ENCODE measurements at places on chromosomes 11 and 22. TPM values are rescaled to one million over a fixed set of nuclear protein-coding genes. Genes with fewer than 3 reads are reported as not detected.

- DNase-seq, result no peak
These were observed 620 bp downstream of the EFEMP2 start for GRCh38 chr11:65871811-65872548.

- peak; percentile 53 for DNase-seq
These were observed 82.3 kb upstream of the EED start for GRCh38 chr11:86162239-86162638.

- DNase-seq, result no peak
These were observed 89.6 kb downstream of the ISX start for GRCh38 chr22:35155403-35156025.

- DNase-seq, result no peak
These were observed 181.6 kb downstream of the SHANK2 start for GRCh38 chr11:71070490-71071453.

UBQLNL gene
- 0.16 TPM for total RNA-seq

DNA sequence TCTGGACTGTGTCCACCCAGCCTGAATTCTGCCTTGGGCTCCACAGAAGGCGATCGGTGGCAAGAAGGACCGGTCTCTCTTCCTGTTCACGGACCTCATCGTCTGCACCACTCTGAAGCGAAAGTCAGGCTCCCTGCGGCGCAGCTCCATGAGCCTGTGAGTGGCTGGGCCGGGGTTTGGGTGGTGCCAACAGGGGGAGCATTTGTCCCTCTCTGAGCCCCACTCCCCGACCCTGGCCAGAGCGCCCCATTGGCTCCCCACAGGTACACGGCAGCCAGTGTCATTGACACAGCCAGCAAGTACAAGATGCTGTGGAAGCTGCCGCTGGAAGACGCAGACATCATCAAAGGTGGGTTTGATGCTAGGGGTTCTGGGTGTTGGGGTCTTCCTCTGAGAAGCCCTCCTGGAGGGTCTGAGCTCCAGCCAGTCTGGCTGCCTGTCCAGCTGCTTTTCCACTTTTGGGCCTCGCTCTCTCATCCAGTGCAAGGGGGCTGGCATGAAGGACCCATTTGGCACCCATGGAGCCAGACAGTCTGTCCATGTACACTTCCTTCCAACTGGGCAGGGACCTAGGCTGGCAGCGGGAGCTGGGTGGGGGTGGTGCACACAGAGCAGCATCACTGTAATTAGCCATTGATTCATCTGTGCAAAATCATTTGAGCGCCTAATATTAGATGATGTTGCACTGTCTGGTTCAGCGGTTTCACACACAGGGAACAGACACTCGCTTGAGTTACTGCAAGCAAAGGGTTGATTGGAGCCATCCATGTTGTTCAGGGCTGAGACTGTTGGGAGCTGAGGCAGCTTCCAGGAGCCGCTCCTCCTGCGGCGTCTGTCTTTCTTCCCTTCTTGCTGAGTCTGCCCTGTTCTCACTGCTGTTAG lies 19.0 kb upstream of the RELT start:
- no peak for DNase-seq

SHANK3 gene
- total RNA-seq, result 19.5 TPM

DNA sequence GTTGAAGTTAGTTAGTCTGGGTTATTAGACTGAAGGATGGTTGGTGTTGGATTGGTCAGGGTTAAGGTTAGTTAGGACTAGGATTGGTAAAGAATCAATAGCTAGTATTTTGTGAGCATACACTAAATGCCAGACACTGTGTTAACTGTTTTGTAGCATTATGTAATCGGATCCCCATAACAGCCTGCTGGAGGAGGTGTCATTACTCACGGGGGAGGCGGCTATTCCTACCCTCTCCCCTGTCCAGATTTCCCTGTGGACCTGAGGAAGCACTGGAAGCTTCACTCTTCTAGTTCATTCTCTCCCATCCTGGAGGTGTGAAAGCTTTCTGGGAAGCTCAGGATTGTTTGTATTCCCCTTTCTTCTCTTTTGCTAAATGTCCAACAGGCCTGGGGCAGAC lies 40.5 kb upstream of the KCNJ11 start:
- DNase-seq, result no peak

CYB5R2 gene
- 3.3 TPM for total RNA-seq

DNA sequence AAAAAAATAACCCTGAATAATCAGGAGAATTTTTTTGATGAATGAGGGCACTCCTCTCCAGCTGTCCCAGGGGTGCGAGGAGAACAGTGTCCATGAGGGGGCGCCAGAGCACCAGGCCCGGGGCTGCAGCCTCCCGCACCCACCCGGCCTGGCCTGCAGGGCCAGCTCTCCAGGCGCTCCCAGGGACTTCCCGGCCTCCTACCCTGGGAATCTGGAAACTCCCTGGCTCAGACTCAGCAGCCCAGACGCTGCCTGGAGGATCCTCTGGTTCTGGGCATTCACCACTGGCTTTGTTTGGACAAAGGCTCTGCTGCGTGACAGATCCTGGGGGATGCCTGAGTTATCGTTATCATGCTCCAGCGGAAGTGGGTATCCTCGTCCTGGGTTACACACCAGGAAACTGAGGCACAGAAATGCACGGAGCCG lies 31.0 kb downstream of the MCM5 start:
- peak; percentile 91 for DNase-seq

DNA sequence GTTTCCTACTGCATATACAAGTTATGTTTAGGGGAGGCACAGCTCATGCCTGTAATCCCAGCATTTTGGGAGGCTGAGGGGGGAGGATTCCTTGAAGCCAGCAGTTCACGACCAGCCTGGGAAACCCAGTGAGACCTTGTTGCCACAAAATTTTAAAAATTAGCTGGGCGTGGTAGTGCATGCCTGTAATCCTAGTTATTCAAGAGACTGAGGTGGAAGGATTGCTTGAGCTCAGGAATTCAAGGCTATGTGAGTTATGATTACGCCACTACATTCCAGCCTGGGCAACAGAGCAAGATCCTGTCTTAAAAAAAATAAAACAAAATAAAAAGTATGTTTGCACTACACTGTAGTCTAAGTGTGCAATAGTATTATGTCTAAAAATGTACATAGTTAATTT lies 108.8 kb upstream of the TEAD1 start:
- DNase-seq, result no peak

DNA sequence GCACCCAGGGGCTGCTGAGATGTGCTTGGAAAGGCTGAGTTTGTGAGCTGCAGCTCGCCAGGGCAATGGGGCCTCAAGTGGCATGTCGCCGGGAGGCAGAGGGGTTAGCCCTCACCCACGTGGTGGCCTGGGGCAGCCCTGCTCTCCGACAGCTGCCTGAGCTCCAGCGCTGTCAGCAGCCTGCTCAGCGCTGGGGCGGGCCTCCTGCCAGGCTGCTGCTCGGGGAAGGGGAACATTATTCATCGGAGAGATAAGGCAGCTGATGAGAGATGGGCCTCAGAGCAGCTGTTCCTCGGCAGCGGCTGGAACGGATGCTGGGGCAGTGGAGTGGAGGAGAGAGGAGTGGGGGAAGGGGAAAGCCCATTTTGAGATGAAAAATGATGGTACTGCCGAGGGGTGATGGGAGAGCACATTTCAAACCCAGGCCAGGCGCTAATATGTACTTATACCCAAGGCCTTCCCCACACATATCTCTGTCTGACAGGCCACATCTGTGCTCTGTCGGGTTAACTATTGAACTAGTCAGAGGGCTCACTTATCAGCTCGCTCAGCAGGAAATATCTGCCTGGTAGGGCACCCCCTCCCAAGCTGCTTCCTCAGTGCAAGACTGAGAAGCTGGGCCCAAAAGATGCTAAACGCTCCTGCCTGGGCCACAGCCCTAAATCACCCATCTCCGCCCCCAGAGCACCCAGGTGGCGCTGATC lies 79.5 kb downstream of the TIMP3 start:
- peak; percentile 89 for DNase-seq

DNA sequence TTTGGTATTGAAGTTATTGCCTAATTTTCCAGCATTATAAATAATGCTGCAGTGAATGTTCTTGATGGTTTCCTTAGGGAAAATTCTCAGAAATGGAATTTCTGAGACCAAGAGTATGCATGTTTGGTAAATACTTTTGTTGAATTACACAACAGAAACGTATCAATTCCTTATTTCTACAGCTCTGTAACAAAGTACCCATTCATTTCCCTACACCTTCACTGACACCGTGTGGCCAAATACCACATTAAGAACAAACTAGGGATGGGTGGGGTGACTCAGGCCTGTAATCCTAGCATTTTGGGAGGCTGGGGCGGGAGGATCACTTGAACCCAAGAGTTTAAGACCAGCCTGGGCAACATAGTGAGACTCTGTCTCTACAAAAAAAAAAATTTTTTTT lies 21.8 kb downstream of the MCAM start:
- DNase-seq, result no peak

DNA sequence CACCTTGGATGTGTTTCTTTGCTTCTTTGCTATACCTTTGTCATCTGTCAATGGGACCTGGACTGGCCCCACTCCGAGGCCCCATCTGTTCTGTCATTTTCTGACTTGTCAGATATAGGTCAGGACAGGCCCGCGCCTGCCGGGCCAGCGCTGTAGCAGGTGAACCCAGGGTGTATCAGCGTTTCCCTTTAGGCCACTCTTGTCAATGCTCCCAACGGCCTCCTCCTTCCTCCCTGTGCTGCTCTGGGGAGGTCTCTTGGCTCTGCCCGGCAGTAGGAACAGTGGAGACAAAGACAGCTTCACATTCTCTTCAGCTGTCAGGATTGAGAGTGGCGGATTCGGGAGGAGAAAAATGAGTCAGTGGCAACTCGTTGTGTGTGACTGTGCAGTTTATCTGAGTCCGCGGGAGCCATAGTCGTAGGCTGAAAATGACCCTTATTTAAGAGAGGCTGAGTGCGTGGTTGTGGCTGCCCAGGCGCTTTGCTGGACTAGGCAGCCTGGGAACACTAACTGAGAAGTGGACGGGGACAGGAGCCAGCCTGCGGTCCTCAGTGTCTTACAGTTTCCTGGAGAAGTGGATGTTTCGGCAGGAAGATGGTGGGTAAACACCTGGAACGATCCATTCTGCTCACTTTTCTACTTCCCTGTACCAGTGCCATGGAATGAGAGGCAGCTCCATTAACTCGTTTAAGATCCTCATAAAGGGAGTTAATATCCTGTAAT lies 102.3 kb downstream of the PRR5L start:
- DNase-seq, result no peak

DNA sequence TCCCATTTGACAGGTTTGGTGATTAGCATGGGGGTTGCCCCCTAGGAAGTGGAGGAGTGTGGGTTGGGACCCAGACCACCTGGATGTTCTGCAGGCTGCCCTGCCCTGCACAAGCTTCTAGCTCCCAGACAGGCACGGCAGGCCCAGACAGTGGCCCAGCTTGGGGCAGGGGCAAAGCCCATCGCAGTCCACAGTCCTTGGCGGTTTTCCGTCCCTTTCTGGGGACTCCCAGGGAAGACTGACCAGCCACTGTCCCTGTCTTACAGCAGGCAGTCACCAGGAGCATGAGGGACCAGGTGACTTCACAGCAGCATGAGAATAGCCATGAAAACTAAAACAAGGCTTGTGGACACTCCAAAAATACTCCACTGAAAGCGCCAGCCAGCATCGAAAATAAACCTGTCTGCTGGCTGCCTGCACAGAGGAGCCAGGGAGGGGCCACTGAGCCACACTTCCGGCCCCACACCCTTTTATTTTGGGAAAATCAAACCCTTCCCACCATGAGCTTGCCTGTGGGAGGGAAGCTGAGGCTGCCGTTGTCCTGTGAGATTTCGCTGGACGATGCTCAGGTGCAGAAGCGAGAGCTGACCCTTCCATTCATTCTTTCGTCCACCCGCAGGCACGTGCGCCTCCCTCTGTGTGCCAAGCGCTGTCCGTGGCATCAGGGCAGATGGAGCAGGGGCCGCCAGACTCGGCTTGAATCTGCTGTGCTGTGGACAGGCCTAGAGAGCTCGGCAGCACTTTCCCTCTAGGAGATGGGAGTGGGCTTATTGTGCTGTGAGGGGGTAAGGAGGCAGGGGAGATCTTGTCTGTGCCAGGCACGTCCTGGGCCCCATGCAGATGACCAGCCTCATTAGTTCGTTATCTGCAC lies 28.0 kb downstream of the FADD start:
- no peak for DNase-seq

PICALM gene
- total RNA-seq, result 260 TPM

GRCh38 chr22:26398741-26399153 lies 30.3 kb upstream of the ASPHD2 start:
- DNase-seq, result peak; percentile 57

OR4C16 gene
- not detected for total RNA-seq

LINC01488 gene
- total RNA-seq, result not detected

DNA sequence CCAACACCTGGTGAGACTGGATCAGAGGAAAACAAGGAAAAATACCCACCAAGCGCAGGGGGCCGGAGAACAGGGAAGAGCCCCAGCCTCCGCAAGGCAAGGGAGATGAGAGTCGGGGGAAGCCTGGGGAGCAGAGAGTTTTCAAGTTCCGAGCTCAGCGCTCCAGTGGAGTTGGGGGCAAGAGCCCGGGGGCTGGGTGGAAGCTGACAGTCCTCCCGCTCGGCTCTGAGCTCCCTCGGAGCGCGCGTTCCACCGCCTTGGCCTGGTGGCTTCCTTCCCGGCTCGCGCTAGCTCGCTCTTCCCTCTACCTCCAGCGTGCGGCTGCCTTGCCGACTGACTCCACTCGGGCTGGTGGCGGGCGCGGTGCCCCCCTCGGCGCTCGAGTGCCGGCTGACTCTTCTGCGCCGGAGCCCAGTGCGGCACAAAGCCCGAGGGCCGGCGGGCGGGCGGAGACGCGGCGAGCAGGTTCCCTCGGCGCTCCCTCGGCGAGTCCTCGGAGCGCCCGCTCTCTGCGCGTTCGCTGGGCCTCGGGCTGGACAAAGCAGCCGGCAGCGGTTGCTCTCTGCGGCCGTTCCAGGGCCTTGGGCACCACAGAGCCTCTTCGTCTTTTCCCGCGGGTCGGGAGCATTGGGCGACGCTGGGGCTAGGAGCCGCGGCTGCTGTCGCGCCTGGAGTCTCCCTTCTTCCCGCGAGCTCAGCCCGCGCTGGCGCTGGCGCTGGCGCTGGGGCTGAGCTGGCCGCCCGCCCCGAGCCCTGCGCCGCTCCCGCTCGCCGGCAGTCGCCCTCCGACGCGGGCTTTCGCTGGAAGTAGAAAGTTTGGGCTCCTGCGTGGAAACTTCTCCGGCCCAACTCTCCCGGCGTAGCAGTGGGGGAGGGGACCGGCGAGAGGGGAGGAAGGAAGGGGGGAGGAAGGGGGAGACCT lies 1.0 kb downstream of the PAX6 start:
- DNase-seq, result no peak

CELSR1 gene
- total RNA-seq, result 8.1 TPM

- DNase-seq, result peak; percentile 85
These were observed at the start of gene RRAS2 for GRCh38 chr11:14358729-14359439. RRAS2 (minus strand) TSS chr11:14359183; CDS start chr11:14358870, 313 bp downstream.

EXT2 gene
- 34.6 TPM for total RNA-seq
